NCI-H1930 (cell line): ENCODE measurements at places on chromosomes 4 and X.

DNA sequence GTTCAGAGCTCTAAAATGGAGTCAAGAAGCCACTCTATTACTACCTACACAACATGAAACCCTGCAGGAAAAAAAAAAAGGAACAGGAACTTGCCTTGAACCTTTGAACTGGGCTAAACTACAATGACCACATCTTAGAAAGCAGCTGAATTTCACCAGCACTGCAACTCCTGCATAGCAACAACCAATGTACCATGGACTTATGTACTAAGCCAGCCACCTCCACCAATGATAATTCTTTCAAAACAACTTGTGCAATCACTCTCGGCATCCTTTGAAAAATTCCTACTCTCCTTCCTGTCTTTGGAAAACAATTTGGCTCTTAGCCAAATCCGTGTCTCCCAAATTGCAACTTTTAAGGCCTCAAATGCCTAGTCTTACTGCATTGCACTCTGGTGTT lies 26.8 kb upstream of the FMR1 start:
- no peak for DNase-seq

DNA sequence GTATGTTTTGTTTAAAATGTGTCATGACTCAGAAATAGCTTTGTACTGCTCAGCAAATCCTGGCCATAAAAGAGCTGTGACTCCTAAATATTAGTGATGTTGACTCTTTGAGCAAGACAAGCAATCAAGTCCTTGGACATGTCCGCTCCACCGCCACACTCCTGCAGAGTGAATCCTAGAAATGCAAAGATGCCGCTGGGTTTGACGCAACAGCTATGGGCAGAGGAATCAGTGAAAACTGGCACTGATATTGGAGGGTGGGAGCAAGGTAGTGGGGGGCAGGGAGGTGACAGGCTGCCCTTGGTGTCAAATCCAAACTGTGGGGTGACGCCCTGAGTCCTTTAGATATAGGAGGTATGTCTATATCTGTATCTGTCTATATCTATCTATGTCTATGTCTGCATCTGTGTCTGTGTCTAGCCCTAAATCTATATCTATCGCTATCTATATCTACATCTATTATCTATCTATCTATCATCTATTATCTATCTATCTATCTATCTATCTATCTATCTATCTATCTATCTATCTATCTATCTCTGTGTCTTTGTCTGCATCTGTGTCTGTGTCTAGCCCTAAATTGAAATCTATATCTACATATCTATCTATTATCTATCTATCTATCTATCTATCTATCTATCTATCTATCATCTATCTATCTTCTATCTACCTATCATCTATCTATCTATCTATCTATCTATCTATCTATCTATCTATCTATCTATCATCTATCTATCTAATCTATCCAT lies 129.7 kb downstream of the CPE start:
- no peak for DNase-seq

DNA sequence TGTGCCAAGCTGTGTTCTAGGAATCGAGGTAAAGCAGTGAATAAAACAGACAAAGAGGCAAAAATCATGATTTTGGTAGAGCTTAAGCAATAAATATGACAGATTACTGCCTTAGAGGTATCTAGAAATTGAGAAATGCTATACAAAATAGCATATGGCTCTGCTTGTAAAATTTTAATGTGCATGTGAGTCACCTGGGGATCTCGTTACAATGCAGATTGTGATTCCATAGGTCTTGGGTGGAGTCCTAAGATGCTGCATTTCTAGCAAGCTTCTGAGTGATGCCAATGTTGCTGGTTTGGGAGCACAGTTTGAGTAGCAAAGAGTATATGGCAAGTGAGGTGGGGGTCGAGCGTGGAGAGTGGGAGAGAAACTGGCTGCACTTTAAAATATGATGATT lies 697.3 kb upstream of the MAGEB2 start:
- no peak for DNase-seq

DNA sequence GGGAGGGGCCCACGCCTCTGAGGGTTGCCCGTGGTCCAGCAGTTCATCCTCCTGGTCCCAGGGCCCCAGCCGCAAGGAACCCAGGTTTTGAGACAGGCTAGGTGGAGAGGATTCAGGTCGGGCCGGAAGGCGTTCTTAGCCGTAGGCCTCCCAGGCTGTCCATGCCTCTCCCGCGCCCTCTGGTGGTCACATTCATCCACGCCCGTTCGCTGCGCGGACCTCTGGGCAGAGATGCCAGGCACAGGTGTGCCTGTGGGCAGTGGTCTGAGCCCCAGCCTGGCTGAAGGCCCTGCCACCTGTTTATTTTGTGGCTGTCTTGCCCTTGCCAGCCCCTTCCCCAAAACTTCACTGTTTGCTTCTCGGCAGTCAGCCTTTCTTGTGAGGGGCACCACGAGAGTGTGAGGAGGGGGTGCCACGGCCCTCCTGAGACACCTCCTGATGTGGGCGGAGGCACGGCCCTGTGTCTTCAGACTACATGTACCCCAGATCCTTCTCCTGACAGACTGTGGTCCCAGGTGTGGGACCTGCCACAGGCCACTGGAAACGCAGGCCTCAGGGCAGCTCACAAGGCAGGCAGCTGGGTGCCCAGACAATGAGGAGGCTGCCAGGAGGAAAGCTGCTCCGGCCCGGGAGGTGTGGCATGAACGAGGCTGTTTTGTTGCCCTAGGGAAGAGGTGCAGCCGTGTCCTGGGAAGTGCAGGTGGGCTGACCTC lies 5.0 kb downstream of the UVSSA start:
- no peak for DNase-seq
